NB4 (cell line): ENCODE measurements at places on chromosomes 1 and 21.

DNA sequence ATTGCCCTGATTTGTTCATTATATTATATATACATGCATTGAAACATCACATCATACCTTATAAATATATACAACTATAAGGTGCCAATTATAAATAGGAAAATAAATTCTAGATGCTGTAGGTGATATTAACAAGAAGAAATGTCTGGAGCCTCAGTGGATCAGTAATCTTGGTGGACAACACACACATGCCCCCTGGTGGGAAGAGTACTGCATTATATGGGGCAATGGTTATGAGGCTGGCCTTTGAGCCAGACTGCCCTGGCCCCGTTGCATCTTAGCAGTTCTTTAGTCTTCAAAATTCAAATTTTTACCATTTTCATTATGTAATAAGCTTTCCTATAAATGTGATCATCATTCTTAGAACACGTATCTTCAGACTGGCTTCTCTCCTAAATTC is 335.0 kb upstream of the GREM2 start:
- peak; percentile 38 for DNase-seq

- DNase-seq = peak; percentile 69
Measured at GRCh38 chr1:155052439-155053395, 1.6 kb downstream of the ADAM15 start.

GRCh38 chr1:6724517-6725141 is 23.0 kb upstream of the DNAJC11 start:
- no peak for DNase-seq

GRCh38 chr1:235098547-235098946 is 30.1 kb downstream of the TOMM20 start:
- no peak for DNase-seq
